ENCODE measurements at places on chromosomes 1 and 21.

- no peak for DNase-seq
Measured at GRCh38 chr1:43541721-43542401, 11.2 kb downstream of the PTPRF start.

- no peak for DNase-seq
Measured at GRCh38 chr21:27570306-27570868, 603.5 kb upstream of the ADAMTS5 start.

- no peak for DNase-seq
Measured at GRCh38 chr1:25902462-25902861, 3.8 kb downstream of the STMN1 start.

GRCh38 chr1:36088265-36088576 is 471 bp upstream of the ADPRS start:
- no peak for DNase-seq

- no peak for DNase-seq
Measured at GRCh38 chr21:44598061-44598460, 2.3 kb upstream of the KRTAP10-7 start.

DNA sequence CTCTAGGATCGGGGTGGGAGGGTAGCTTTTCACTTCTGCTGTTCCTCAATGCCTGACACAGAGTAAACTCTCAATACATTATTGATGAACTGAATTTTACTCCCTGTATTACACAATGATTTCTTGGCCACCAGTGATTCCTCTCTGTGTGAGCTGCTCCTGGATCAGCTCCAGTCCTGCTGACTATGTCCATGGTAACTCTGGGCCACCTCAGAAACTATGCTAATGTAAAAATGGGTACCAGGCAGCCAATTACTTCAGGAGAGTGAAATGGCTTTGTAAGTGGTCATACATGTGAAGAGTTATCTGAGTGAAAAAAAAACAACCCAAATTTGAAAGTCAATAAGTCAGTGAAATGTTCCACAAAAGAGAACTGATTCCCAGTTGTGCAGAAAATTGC is 311.0 kb downstream of the KCNH1 start:
- no peak for DNase-seq

DNA sequence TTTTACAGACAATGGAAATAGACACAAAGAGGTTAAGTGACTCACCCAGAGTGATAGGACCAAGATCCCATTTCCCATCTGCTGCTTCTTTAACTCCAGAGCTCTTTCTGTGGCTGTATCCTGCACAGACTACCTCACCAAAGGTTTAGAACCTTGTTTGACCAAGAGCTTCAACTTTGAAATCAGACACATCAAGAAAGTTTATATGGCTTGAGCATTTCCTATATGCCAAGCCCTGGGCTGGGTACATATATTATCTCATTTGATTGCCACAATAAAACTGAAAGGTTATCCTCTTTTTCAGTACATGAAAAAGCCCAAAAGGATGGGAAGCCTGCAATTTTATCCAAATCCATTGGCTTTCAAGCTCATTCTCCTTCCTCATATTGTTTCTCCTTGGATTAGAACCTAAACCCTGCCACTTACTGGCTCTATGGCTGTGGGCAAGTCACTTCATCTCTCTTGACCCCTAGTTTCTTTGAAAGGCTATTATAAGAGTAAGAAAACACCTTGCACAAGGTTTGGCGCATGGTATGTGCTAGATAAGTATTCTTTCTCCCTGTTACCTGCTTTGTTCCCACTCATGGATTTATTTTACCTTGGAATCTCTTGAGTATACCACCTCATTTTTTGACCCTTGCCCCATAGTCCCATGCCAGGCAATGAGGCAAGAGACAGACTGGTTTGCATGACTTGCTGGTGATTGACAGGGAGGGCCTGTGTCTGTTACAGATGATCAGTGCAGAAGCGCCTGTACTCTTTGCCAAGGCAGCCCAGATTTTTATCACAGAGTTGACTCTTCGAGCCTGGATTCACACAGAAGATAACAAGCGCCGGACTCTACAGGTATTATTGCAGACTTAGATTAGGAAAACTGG is 34.5 kb upstream of the KCNQ4 start:
- no peak for DNase-seq

DNA sequence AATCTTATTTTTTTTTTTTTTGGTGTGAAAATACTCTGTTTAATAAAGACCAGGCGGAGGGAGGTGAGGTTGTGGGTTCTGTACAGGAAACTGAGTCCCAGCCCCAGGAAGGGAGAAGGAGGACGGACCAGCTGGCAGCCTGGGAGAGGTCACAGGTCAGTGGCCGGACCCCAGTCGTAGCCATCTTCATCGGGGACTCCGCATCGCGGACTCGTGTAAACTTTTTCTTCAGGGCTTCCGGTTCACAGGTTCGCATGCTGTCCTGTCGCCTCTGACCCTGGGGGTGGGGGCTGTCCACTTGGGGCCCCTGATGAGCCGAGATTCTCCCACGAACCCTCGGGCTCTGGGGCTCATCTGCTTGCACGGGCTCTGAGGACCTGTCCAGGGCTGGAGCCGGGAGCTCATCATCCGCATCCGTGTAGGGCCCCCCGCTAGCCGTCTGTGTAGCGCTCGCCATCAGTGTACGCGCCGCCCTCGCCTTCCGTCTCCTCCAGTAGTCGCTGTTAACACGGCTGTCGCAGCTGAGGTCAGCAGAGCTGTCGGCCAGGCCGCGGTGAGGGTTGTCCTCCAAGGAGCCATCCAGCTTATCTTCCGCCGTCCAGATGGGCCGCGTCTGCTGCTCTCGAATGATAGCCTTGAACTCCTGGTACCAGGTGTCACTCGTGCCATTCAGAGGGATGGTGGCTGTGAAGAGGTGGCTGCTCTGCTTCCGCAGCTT is 975.7 kb upstream of the PRMT6 start:
- no peak for DNase-seq

GRCh38 chr1:220776720-220777326 is 9.9 kb upstream of the MTARC1 start:
- peak; percentile 57 for DNase-seq

DNA sequence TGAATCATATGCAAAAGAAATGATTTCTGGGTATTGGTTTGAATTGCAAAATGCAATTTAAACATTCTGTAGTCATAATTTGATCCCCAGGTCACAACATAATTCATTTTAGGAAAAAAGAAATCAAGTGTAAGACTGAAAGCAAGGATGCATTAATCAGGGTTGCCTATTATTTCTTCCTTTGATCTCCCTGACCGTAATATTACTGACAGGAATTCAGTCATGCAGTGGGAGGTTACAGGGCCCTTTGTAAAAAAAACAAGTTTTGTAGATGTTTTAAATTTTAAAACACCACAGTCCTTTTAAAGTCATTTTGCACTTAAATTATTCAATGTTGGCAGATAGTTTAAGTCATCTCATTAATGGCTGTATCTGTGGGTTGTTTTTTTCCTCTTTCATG is 263.0 kb upstream of the NCAM2 start:
- no peak for DNase-seq

GRCh38 chr1:209527993-209528717 is 55.4 kb upstream of the CAMK1G start:
- no peak for DNase-seq

DNA sequence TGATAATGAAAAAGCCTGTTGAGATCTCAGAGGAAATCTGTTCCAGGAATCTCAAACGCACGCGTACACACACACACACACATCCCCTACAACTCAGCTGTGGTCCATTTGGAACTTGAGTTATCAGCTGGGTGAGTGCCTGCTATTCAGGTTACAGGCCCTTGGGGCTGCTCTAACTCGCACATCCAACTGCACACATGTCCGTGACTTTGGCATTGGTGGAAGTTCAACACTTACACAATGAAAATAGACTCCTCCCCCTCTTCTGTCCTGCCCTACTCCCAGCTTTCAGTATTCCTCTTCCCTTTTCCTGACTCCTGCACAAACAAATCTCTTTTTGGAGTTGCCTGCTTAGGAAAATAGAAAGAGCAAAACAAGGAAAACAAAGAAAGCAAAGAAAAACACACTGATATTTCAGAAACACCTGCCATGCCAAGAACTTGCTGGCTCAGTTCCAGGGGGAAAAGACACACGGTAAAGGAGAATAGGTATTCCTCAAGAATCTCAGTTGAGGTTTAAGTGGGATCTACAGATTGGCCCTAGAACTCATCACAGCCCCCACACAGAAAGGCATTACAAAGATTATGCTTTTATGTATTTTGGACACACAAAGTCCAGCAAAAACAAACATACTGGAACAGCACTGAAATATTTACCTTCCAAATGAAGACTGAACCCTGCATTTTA is 140.9 kb downstream of the TGFBR3 start:
- no peak for DNase-seq

- DNase-seq, result no peak
Measured at GRCh38 chr1:212557739-212558692, 50.5 kb upstream of the ATF3 start.

- no peak for DNase-seq
Measured at GRCh38 chr1:170494369-170494768, 37.6 kb upstream of the GORAB start.

DNA sequence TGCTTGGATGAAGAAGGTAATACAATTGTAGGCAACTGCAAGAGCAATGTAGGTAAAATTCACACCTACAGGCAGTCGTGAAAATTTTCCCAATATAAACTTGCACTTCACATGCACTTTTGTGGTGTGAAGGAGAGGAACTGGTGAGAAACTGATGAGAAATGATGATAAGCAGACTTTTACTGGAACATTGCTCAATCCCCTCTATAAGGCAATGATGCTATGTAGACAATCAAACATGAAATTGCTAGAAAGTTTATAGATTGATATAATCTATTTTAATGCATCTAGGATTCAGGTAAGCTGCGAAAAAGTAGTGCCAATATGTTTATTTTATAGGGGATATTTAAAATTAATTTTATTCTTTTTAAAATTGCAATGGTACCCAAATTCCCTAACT is 802.2 kb downstream of the KCNT2 start:
- DNase-seq, result no peak

- DNase-seq, result no peak
Measured at GRCh38 chr1:161866241-161866640, 100.1 kb downstream of the ATF6 start.

DNA sequence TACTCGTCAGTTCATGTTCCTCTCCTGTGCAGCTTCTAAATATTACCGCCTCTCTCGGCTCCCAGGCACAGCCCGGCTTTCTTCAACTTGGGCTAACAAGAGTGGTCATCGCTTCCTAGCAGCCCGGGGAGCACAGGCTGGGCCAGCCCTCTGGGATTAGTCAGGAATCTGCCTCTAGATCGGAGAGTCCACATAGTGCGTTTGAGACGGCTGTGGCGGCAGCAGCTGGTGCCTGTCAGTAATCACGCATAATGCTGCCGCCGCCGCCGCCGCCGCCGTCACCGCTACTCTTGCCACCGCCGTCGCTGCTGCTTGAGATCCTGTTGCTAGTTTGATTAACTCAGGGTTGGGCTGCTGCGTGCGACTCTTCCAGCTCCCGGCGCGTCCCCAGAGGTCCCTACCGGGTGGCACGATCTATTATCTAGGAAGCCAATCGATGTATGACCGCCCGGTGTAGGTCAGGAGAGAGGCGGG is at the start of gene RXRG:
TSS of gene RXRG (minus strand) at position 230 of the 474 bp plus-strand sequence. CDS start 233 bp downstream, outside the sequence.
- DNase-seq, result no peak

- DNase-seq, result no peak
Measured at GRCh38 chr1:22801761-22802160, 91.1 kb downstream of the EPHB2 start.

GRCh38 chr1:236156512-236157208 is 14.3 kb downstream of the GPR137B start:
- DNase-seq, result peak; percentile 31

DNA sequence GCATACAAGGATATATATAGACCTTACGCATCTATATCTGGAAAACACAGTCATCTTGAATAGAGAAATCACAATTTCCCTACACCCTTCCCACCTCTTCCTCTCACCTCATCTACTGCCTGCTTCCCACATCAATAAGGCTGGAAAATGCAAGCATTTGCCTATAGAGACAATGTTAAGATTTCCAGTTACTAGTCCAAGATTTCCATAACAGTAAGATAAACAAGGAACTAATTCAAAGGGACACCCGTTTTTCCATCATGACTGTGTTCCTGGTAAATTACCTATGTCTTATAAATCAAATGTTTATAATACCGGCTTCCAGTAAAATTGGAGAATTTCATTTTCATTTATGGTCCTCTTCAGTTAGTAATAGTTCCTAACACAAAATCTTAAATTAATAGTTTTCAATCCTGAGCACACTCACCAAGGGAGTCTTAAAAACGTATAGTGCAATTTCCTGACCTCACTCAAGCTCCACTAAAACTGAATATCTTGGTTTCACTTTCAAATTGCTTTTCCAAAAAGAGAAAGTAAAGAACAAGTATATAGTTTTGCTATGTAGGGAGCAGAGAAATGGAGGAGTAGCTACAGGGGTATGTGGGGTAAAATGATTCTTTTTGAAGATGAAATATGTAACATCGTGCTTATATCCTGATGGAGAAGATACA is 398.7 kb downstream of the PLPP3 start:
- no peak for DNase-seq

DNA sequence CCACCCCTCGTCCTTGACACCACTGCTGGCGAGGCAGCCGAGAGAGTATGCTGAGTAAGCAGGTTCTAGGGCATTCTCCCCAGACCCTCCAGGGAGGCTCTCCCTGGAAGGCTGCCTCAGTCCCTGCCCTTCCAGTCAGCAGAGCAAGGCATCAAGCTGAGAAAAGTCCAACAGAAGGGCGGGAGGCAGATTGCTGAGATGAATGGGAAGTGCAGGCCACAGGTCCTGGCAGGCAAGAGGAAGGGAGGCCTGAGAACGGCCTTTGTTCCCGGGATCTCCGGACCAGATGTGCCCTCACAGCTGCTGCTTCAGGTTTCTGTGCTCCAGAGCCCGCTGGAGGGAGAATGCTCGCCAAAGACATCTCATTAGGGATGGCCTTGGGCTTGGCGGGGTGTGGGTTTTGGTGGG is 270.0 kb upstream of the VAMP3 start:
- DNase-seq, result no peak

- DNase-seq, result no peak
Measured at GRCh38 chr1:212412374-212412773, 2.3 kb downstream of the PACC1 start.

GRCh38 chr1:9183898-9184297 is 50.7 kb upstream of the H6PD start:
- DNase-seq, result no peak

GRCh38 chr1:167500283-167500860 is 18.0 kb downstream of the CD247 start:
- peak; percentile 40 for DNase-seq

DNA sequence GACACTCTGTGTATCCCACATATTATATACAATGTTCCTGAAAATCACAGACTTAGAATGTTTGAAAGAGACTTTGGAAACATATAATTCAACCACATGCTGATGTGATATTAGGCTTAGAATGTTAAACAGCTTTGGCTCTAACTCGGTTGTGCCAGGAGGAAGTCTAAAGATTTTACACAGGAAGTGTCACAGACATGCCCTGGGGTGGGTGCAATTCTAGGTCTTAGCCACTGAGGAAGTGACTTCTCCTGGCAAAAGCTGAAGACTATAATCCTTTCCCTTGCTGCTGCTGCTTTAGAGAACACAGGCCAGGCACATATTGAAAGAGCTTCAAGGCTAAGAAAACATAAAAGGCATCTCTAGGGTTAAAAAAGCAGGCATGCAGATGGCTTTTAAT is 51.0 kb downstream of the RPL5 start:
- peak; percentile 34 for DNase-seq

All from activated CD4-positive, alpha-beta T cell treated with anti-CD3 and anti-CD28 coated beads for 4 hours (primary cell).